Bronchial epithelial cell (primary cell): ENCODE measurements at places on chromosomes 11 and 22. TPM values are rescaled to one million over a fixed set of nuclear protein-coding genes. Genes with fewer than 3 reads are reported as not detected.

NLRP6 gene
- not detected in 2 replicates for total RNA-seq

DNA sequence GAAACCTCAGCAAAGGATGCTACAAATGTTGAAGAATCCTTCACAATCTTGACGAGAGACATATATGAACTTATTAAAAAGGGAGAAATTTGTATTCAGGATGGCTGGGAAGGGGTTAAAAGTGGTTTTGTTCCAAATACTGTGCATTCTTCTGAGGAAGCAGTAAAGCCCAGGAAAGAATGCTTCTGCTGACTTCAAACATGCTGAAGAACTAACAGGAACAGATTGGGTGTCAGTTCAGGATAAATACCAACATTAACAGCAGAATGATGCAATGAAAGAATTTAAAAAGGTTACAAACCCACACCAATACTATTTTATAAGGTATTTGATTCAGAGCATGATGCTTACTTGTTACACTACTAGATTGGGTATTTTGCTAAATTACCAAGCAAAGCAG is 33.9 kb downstream of the RAB39A start:
- DNase-seq = no peak

DNA sequence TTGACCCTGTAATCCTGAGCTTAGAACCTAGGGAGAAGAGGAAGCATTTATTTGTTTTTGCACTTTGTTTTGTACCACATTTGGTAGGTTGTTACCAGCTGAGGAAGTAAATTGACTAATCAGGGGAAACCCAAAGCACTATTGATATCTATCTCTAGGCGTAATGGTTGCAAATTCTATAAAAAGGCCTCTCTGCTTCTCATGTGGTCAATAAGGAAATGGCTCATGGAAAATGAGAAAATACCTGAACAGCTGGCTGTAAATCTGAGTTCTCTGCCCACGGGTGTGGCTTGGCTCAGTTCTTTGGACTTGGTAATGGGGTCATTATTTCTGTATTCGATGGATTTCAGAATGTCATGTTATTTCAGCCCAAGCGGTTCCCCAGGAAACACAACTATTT is 42.4 kb downstream of the BARX2 start:
- no peak for DNase-seq

DNA sequence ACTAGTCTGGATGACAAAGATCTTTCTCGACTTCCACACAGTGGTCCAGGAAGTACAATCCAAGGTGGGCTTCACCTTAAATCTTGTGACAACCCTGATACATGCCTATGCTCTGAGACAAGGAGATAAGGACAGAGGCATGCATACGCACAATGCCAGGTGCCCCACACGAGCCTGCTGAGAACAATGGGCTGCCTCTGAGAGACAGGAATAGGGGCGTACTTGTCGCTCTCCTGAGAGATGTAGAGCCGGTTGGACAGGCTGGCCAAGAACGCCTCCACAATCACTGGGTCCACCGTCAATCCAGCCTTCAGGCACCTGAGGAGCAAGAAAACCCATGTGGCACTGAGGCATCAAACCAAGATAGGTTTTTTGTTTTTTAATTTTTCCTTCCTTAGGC is 25.5 kb downstream of the SERPIND1 start:
- peak; percentile 48 for DNase-seq

DNA sequence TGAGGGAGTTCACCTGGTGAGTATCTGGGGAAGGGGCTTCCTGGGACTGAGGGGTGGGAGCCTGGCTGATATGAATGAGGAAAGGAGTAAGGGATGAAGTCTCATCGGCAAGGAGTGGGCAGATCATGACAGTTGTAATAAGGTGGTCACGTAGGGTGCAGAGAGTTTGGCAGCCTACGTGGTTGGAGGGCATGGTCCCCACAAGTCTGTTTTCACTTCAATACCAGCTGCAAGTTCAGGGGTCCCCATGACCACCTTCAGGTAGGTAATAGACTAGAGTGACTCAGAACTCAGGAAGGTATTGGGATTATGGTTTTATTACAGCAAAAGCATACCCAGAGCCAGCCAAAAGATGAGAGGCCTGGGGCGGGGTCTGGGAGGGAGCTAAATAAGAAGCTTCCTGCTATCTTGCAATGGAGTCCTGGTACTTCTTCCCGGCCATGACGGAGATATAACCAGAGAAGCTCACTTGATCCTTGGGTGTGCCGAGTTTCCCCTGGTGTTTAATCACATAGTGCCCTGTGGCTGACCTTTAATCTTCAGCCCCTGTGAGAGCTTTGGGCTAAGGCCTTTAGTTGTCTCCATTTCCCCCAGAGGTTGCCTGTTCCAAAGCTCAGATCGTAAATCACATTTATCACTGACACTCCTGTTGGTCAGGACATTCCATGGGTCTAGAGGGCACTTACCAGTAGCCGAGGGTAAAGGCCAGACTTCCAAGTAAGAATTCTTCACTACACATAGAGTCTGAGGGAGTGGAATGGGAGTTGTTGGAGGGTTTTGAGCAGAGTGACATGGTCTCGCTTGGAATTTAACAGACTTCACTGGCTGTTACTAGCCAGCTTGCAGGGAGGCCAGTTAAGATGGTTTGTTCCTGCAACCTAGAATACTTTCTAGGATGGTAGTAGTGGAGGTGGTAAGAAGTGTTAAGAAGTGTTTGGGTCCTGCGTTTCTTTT is 9.1 kb downstream of the SLC3A2 start:
- DNase-seq = no peak

KLHDC7B gene
- 0.26 TPM in 2 replicates for total RNA-seq

DNA sequence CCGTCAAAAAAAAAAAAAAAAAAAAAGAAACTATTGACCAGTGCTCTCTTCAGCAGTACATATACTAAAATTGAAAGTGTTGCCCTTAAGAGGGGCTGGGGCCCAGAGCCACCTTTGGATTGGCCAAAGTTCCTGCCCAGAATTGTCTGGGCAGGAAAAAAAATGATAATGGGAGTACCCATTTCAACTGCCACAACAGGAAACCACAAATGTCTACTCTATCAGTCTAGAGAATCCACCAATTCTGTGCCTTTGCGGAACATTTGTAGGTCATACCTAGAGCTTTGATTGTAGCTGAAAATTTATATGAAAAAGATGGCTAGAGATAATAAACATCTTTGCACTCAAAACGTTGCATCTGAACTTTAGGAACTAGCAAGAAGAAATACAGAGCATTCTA is 69.4 kb downstream of the FAM76B start:
- no peak for DNase-seq

- peak; percentile 95 for DNase-seq
These were observed 18.1 kb downstream of the POLA2 start for GRCh38 chr11:65279741-65280440.

- no peak for DNase-seq
These were observed 4.1 kb upstream of the NUDT8 start for GRCh38 chr11:67633758-67634365.
